ENCODE measurements at places on chromosomes 7 and 10.

DNA sequence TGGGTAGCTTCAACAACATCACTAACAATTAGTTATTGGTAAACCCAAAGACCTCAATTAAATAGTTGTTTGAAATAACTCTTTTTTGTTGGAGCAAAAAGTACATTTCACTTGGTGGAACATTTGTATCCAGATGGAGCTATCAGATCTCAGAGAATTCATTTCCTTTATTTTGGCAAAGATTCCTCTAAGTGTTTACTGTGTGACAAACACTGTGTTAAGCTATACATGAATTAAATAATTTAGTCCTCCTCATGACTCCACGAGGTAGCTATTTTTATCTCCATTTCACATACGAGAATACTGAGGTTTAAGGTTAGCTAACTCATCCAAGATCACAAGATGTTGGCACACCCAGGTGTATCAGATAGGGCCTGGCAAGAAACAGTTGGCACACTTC lies 104.0 kb upstream of the IMMP2L start:
- DNase-seq = no peak

GRCh38 chr10:97319671-97320479 lies 804 bp downstream of the FRAT1 start:
- peak; percentile 88 for DNase-seq

- no peak for DNase-seq
Measured at GRCh38 chr7:79837915-79838314, 296.7 kb upstream of the GNAI1 start.

- DNase-seq = no peak
Measured at GRCh38 chr7:19648791-19649190, 60.0 kb downstream of the POLR1F start.
